ENCODE measurements at places on chromosomes 12 and 14. TPM values are rescaled to one million over a fixed set of nuclear protein-coding genes. Genes with fewer than 3 reads are reported as not detected.
A peak's percentile ranks its signal among the peaks of the same experiment; 100 is the strongest.

The RNASE7 gene
- not detected for total RNA-seq

The RASSF9 gene
- 8.5 TPM for total RNA-seq

DNA sequence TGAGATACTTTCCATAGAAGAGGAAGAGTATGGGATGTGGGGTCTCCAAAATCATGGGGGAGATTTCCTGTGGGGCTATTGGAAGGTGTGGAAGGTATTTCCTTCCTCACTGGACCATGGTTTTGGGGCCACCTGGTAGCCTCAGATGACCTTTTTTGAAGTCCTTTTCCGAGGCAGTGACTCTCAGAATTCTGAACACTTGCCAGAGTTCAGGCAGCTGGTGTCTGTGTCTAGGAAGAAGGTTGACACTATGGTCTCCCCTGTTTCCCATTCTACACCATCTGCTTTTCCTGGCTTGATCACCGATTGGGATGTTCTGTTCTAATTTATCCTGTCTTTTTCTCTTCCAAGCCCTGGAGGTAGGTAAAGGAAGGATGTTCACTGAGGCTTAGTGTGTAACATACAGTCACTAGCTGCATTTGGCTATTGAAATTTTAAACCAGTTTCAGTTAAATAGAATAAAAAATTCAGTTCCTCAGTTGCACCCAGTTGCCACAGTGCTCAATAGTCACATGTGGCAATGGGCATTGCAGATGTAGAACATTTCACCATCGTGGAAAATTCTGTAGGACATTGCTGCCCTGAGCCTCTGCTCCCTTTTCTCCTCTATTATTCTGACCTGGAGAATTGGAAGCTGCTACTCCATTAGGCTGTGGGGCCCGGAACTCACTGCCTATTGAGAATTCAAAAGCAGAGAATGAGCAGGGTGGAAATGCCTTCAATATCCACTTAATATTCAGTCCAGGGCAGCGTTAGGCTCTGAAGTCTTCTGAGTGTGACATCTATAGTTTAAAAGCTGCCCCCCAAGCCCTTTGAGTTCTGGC lies 11.0 kb upstream of the PLEKHG3 start:
- DNase-seq: no peak

GRCh38 chr12:65892841-65893251 lies 68.6 kb downstream of the HMGA2 start:
- no peak for DNase-seq

DNA sequence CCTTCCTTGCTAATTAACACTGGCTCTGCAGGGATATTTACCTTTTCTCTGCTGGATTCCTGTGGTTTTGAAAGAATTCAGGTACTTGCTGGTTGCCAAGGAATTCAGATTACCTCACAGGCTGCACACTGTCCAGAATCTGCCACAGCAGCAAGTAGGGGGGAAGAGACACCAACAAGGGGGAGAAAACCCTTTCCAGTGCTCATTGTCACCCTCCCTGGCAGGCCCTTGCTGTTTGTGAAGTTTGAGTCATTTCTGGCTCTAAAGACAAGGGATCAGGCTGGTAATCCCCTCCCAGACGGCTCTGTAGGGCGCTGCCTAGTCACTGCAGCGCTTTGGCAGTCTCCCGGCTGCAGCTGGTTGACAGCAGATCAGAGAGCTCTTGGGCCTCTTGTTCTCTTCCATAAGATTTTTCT lies 50.8 kb downstream of the TTLL5 start:
- peak; percentile 61 for DNase-seq

- DNase-seq: no peak
Observed at GRCh38 chr12:69986114-69986513, 161.1 kb downstream of the MYRFL start.

DNA sequence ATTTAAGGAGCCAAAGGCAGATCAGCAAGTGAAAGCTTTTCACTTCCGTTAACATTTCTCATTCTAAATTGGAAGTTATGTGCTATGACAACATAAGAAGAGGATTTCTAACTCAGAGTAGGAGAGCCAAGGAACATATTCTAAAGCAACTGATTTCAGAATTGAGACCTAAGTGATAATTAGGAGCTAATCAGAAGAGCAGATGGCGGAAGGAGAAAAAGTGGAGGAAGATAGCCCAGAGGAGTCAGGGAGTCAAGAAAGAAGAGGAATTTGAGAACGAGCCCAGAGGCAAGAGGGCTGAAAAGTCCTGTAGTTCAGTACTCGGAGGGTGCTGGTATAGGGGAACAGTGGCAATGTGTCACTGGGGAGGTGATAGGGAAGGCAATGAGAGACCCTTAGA lies 162.4 kb downstream of the CNTN1 start:
- DNase-seq: no peak

GRCh38 chr12:47277972-47278448 lies 198.3 kb upstream of the AMIGO2 start:
- DNase-seq: no peak

- DNase-seq: no peak
Observed at GRCh38 chr14:72679536-72680151, 214.3 kb downstream of the DPF3 start.

- DNase-seq: peak; percentile 64
Observed at GRCh38 chr14:34030864-34031263, 80.0 kb upstream of the EGLN3 start.
